ENCODE measurements at places on chromosomes 2 and 18.

GRCh38 chr2:183024339-183025095, 13.7 kb downstream of the NCKAP1 start:
- DNase-seq = peak; percentile 17

DNA sequence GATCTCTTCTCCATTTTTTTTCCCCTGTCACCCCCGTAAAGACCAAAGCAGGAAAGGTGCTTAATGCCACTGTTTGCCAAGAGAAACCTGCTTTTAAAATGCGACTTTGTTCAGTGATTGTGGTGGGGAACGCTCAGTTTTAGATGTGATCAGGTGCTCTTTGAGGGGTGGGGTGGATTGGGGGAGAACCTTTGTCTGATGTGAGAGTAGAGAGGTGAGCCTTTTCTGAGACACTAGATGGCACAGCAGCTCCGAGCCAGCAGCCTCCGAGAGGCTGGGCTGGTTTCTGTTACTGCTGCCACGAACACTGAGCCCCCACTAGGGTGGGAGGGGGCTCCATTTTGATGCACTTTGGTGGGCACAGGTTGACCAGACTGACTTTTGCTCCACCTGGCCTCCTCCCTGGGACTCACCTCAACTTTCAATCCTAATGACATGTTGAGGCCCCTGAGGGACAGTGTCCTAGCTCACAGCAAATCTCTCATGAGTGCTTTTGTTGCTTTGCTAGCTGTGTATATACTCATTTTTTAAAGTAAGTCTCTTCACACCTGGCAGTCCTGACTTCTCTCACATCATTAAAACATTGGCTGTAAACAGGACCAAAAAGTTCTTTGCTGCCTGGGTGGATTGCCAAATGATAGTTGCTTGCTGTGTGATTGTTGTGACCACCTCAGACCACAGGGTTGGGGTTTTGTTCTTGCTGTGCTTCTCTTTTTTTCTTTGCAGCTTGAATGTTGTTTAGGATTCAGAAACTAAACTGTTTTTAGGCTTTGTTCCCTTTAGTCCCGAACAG, 98.2 kb upstream of the MAP3K20 start:
- DNase-seq = no peak

DNA sequence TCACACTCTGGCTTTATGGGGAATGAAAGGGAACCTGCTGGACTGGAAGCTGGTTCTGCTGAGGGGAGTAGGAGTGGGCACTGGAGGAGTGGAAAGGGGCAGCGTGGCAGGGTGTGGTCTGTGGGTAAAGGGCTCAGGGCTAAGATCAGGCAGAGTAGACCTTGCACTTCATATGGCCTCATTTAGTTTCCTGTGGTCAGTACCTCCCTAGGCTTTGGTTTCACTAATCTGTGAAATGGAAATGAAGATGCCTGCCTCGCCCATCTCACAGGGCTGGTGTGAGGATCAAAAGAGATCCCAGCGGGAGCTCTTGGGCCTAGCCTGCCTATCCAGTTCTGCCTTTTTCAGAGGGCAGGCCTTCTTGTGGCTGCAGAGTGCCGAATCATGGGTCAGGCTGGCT, 208.7 kb downstream of the LOXHD1 start:
- DNase-seq = no peak

DNA sequence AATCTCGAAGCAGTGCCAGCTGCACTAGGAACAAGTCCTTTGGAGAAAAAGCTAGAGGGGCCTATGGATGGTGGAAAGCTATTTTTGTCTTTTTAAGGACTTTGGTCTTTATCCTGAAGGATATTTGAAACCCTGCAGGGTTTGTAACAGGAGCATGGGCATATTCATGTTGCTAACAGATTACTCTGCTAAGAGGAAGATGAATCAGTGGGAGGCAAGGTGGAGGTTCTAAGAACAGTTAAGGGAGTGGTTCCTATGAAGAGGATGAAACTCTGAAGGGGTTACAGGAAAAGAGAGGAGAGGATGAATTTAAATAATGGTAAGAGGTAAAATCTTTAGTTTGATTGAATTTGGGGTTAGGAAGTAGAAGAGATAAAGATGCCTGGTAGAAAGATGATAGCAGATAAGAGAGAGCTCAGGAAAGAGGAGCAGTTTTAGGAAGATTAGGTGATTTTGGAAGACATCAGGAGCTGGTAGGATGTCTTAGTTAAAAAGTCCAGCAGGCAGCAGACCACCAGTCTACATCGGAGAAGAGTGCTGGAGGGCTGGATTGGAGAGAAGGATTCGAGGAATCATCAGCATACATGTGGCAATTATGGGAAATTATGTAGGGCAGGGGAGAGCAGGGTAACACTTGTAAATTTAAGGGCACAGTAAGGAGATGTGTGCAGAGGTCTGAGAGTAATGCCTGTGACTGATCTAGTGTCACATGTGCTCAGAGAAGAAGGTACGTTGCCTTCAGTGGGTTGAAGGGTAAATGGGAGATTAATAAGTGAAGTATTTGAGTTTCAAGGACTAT, 39.3 kb upstream of the C1GALT1C1L start:
- no peak for DNase-seq

DNA sequence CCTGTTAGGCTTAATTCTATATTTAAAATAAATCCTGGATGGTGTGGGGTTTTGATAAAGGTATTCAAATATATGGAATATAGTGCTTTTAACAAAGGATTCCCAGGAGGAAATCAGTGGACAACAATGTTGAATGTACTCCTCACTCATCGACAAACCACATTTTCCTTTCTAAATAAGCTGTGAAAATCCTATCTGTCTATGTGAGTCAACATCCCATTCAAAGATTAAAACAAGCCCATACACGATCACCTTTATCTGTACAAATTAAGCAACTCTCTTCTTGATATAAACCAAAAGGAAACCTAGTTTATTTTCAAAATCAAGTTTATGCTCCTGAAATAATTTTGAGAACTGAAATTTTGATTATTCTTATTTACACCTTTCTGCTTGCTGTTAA, 153.4 kb downstream of the ERBB4 start:
- DNase-seq = no peak

- DNase-seq = peak; percentile 45
These were observed 425.4 kb upstream of the MMADHC start for GRCh38 chr2:150012986-150013385.

GRCh38 chr2:135202751-135203150, 150.7 kb downstream of the RAB3GAP1 start:
- DNase-seq = no peak

GRCh38 chr2:165120740-165121467, 82.9 kb downstream of the SCN3A start:
- peak; percentile 3 for DNase-seq

- DNase-seq = no peak
These were observed 8.6 kb upstream of the HAAO start for GRCh38 chr2:42800981-42801380.

GRCh38 chr2:26324903-26325302, 21.0 kb upstream of the SELENOI start:
- DNase-seq = peak; percentile 82

GRCh38 chr2:100265226-100265625, 57.1 kb downstream of the LONRF2 start:
- DNase-seq = no peak

- DNase-seq = peak; percentile 97
These were observed 56.7 kb downstream of the ALPK2 start for GRCh38 chr18:58572181-58572580.

GRCh38 chr2:236700703-236701102, 131.1 kb downstream of the ACKR3 start:
- DNase-seq = no peak

DNA sequence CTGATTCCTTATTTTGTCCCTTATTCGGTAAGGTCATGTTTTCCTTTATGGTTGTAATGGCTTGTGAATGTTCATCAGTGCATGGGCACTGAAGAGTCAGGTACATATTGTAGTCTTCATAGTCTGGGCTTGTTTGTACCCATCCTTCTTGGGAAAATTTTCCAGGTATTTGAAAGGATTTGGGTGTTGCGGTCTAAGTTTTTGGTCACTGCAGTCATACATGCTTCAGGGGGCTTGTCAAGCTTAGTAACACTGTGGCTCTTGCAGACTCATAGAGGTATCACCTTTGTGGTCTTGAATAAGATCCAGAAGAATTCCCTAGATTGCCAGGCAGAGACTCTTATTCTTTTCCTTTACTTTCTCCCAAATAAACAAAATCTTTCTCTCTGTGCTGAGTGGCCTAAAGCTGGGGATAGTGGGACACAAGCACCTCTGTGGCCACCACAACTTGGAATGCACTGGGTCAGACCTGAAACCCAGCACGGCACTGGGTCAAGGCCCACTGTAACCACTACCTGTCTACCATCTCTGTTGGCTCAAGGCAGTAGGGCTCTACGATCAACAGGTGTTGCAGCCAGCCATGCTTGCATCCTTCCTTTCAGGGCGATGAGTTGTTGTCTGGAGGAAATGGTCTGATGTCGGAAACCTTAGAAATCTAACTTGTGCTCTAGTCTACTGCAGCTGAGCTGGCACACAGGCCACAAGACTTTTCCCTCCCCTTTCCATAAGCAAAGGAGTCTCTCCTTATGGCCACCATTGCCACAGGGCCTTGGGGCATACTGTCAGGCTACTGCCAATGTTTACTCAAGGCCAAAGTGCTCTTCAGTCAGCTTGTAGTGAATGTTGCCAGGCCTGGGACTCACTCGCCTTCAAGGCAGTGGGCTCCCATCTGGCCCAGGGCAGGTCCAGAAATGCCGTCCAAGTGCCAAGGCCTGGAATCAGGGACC, 21.5 kb downstream of the IL1RN start:
- no peak for DNase-seq

- no peak for DNase-seq
These were observed 4.8 kb downstream of the ASB18 start for GRCh38 chr2:236259371-236259770.

- DNase-seq = no peak
These were observed 88.4 kb upstream of the MGAT4A start for GRCh38 chr2:98819231-98819766.

- peak; percentile 39 for DNase-seq
These were observed 1948.4 kb upstream of the PIK3C3 start for GRCh38 chr18:40006634-40007033.

GRCh38 chr2:187057466-187057865, 208.5 kb upstream of the ZSWIM2 start:
- DNase-seq = no peak
